ENCODE measurements at places on chromosomes 1 and 21.

DNA sequence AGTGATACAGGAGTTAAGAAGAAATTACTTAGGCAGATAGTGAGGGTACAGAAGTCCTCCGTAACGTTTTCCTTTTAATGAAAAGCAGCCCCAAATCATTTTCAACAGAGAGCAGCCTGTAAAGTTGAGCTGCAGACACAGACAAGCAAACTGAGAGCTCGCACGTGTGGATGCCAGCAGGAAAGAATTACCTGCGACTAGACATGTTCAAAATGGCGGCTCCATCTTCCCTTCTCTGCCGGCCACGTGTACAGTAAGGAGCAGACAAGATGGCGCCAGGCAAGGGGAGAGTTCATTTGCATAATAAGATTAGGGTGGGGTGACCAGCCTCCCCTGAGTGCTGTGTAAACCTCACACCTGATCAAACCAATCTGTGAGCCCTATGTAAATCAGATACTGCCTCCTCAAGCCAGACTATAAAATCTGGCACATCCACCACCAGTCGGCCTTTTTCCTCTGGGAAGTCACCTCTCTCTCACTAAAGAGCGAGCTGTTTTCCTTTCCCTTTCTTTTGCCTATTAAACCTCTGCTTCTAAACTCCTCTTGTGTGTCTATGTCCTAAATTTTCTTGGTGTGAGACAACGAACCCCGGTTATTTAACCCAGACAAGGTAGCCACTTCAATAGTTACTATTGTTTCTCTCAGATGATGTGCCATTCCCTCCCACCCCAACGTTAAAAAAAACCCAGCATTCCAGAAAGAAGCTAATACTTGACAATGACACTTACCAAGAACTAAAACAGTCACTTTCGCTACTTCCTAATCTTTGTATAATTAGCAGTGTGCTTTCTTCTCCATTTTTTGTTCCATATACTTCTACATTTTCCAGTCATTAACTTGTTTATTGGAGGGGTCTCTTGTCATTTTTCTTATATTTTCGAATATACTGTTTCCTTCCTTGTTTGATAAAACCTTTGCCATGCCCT, 27.4 kb downstream of the DUSP10 start:
- DNase-seq, result no peak

DNA sequence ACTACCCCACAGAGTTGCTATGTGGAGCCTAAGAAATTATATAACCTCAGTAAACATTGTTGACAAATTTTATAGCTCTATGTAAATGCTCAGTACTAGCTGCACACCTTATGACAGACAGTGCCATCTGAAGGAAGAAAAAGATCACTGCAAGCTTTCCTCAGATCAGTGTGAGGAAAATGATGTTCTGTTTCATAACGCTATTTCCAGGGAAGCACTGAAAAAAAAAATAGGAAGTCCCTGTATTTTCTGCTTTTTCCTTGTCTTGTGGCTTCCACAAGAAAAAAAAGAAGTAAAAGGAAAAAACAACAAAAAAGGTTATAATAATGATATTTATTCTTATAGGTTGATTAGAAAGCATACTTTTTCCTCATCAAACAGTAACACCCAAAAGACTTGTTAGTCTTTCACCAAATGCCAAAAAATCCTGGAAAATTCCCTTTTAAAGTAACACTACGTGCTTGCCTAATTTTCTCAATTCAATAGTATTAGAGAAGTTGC, 23.2 kb downstream of the LYST start:
- DNase-seq, result no peak

DNA sequence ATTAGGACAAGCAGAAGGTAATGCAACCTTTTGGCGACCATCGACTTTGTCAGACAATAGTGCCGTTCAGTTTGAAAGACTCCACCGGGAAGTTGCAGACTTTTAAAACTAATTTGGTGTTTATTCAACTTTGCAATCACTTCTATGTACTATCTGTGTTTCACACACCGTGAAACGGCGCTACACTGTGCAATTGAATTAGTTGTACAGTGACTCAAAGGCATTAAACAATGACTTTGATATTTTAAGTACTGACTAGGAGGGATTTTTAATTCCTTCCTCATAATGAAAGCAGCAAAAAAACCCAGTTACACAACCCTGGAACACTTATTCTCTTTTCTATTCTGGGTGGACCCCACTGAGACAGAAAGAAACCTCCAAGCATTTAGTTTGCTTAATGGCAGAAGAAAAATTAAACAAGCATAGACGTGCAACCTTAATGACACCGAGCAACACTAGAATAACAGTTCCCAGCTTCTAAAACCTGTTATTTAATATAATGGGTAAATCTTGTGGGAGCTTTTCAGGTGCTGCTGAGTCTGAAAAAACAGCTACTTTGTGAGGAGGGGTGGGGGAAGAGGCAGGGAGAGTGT, 176.8 kb downstream of the LMO4 start:
- no peak for DNase-seq

- DNase-seq, result no peak
Measured at GRCh38 chr1:175369696-175370095, 177.1 kb upstream of the KIAA0040 start.

All from ecto neural progenitor cell (in vitro differentiated cells).